ENCODE measurements at places on chromosomes 4 and X. TPM values are rescaled to one million over a fixed set of nuclear protein-coding genes. Genes with fewer than 3 reads are reported as not detected.

Gene PWWP3B
- total RNA-seq: 3.2 TPM

Gene APELA
- not detected for total RNA-seq

Gene PIGA
- total RNA-seq: 2.9 TPM

Gene LYAR
- 9.4 TPM for total RNA-seq

Gene TSPAN7
- total RNA-seq: 73.0 TPM

Gene DCAF12L2
- total RNA-seq: 0.08 TPM

Gene ZNF182
- 2.9 TPM for total RNA-seq

Gene SMARCAD1
- 13.8 TPM for total RNA-seq

Gene OPN1LW
- total RNA-seq: not detected

Gene TXK
- 0.62 TPM for total RNA-seq

Gene ADH7
- not detected for total RNA-seq

Gene DRP2
- 0.12 TPM for total RNA-seq

Gene FGFR3
- 1.6 TPM for total RNA-seq

Gene HS3ST1
- 1.9 TPM for total RNA-seq

Gene ZAR1
- total RNA-seq: not detected

Gene ADH1B
- total RNA-seq: 523 TPM

Gene SH3BGRL
- total RNA-seq: 63.0 TPM

Gene HTN1
- not detected for total RNA-seq

Gene C4orf51
- total RNA-seq: not detected

Gene PFKFB1
- 0.71 TPM for total RNA-seq

Gene REELD1
- total RNA-seq: not detected

Gene PNMA5
- total RNA-seq: not detected

Gene CLDN2
- 0.10 TPM for total RNA-seq

Gene GNRHR
- total RNA-seq: not detected

Gene AFAP1
- 33.3 TPM for total RNA-seq

Gene NRK
- 0.44 TPM for total RNA-seq

Gene NAA11
- total RNA-seq: not detected

Gene FAM241A
- 5.0 TPM for total RNA-seq

Gene MTTP
- 0.71 TPM for total RNA-seq

Gene IL13RA1
- 27.5 TPM for total RNA-seq

Gene SPANXB1
- not detected for total RNA-seq

Gene RHOXF2B
- not detected for total RNA-seq

Gene SPANXC
- total RNA-seq: not detected

Gene PAQR3
- 7.7 TPM for total RNA-seq

All from left cardiac atrium (tissue), 4 donors.